Left lung (tissue), 14 donors: ENCODE measurements at places on chromosomes 12 and 14. TPM values are rescaled to one million over a fixed set of nuclear protein-coding genes. Genes with fewer than 3 reads are reported as not detected.

DNA sequence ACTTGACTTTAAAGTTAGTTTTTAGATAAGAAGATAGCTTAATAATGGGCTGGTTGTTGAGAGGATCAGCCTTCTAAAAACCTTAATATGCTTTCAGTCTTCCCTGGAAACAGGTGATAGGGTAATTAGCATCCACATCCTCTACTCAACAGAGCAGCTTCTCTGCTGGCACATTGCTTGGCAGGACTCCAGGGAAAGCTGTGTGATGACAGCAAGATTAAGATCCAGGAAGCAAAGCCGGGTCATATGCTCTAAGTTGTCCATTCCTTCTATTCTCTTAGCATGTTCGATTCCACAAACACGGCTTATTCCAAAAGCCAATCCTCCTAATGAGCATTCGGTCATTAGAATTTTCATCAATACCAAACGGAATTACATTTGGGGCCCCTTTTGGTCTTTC, 87.0 kb downstream of the HMGA2 start:
- H3K4me1 ChIP-seq, result no peaks in the 10 kb centered on the region
- no peaks in the 10 kb centered on the region for H3K27me3 ChIP-seq
- H3K27ac ChIP-seq, result no peak overlapping the region

DNA sequence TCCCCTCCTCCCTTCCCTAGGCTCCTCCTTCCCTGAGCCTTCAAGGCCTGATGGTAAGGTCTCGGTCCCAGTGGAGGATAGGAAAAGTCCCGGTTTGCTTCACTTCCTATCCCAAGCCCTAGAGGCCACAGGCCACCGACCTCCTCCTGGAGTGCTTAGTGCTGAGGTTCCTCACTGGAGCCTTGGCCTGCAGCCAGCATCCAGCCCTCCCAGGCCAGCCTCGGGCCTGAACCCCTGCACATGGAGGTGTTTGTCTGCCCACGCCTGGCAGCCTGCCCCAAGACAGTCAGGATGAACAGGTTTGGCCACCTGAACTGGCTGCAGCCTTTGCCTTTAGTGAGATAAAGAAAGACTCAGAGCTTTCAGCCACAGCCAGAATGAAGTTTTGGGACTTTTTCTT, 15.8 kb upstream of the KRT7 start:
- peaks cover 31% of the 10 kb centered on the region for H3K4me1 ChIP-seq
- no peak overlapping the region for H3K27ac ChIP-seq
- DNase-seq, result peak; percentile 93
- H3K36me3 ChIP-seq, result no peaks in the 10 kb centered on the region
- H3K4me3 ChIP-seq, result no peak overlapping the region

AMN gene
- 0.72 TPM for polyA plus RNA-seq

DNA sequence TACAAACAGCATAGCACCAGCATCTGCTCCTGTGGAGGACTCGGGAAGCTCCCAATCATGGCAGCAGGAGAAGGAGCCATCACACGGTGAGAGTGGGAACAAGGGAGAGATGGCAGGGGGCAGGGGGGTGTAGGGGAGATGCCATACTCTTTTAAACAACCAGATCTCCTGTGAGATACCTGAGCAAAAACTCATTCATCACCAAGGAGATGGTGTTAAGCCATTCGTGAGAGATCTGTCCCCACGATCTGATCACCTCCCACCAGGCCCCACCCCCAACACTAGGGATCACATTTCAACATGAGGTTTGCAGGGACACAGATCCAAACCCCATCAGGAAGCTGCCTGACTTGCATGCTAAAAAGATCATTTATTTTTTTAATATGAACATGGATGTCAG, 499.3 kb downstream of the TMEM132D start:
- H3K4me1 ChIP-seq, result no peaks in the 10 kb centered on the region
- no peak overlapping the region for H3K4me3 ChIP-seq
- DNase-seq, result no peak
- H3K36me3 ChIP-seq, result no peaks in the 10 kb centered on the region

GRCh38 chr12:73950507-73950906, 587.1 kb upstream of the ATXN7L3B start:
- no peak for DNase-seq
- H3K4me3 ChIP-seq, result no peak overlapping the region
- H3K36me3 ChIP-seq, result no peaks in the 10 kb centered on the region
- no peak overlapping the region for H3K27ac ChIP-seq
- no peaks in the 10 kb centered on the region for H3K4me1 ChIP-seq
- H3K27me3 ChIP-seq, result no peaks in the 10 kb centered on the region

GLT8D2 gene
- polyA plus RNA-seq, result 23.1 TPM

EIF2S1 gene
- 87.4 TPM for polyA plus RNA-seq

POTEM gene
- polyA plus RNA-seq, result not detected

CBX5 gene
- 134 TPM for polyA plus RNA-seq

DNA sequence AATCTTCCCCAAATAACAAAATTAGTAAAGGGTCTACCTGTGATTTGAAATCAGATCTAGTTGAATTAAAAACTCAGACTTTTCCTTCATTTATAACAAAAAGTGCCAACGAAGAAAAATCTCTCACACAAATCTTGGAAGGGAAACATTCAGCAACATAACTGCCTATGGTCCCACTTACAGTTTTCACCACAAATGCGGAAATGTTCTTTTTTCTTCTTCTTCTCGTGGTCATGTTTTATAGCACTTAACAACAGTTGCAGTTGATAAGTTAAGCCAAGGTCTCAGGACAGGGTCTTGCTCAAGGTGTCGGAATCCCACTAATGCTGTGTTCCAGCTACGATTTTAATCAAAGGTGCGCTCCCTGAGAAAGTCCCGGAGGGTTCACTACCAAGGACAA, 10.1 kb downstream of the RNASE6 start:
- no peak for DNase-seq
- peak overlapping the region; percentile 20 for H3K27ac ChIP-seq
- H3K36me3 ChIP-seq, result no peaks in the 10 kb centered on the region
- H3K27me3 ChIP-seq, result no peaks in the 10 kb centered on the region

DNA sequence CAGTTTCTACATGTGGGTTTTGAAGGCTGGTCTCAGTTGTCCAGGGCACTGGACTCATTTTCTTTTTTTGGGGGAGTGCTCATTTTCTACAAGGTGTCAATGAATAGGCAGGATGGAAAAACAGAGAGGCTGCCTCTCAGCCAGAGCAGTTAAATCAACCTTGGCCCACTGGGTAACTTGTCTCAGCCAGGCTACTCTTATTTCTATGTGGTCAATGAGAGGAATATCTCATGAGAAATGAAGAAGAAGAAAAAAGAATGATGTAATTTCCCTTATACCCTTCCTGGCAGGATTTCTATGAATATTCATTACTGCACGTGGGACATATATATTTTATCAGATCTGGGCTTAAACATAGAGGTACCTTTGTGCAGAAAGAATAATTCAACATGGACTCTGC, 155.2 kb upstream of the E2F7 start:
- no peak overlapping the region for H3K27ac ChIP-seq
- H3K4me1 ChIP-seq, result no peaks in the 10 kb centered on the region
- no peak for DNase-seq
- H3K27me3 ChIP-seq, result no peaks in the 10 kb centered on the region
- no peaks in the 10 kb centered on the region for H3K36me3 ChIP-seq
